ENCODE measurements at places on chromosomes 11 and 22.
A peak's percentile ranks its signal among the peaks of the same experiment; 100 is the strongest.

- DNase-seq: peak; percentile 22
These were observed 19.3 kb downstream of the EIF3F start for GRCh38 chr11:8006349-8006977.

DNA sequence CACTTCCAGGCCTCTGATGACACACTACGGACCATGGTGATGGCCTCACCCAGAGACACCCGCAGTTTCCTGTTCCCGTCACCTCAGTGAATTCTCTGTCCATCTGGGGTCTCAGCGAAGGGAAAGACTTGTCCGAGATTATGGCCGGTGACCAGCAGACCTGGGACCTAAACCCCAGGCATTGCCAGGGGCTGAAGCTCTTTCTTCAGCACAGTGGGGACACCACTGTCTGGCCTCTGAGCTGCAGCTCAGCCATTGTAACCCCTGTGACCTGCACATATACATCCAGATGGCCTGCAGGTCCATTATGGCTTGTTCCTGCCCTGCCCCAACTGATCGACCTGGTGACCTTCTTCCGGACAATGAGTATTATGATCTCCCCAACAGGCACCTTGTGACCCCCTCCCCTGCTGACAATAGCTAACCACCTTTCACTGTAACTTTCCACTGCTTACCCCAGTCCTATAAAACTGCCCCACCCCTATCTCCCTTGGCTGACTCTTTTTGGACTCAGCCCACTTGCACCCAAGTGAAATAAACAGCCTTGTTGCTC lies 22.3 kb downstream of the CBX7 start:
- no peak for DNase-seq

GRCh38 chr11:36264011-36264972 lies 24.9 kb downstream of the COMMD9 start:
- DNase-seq: no peak

DNA sequence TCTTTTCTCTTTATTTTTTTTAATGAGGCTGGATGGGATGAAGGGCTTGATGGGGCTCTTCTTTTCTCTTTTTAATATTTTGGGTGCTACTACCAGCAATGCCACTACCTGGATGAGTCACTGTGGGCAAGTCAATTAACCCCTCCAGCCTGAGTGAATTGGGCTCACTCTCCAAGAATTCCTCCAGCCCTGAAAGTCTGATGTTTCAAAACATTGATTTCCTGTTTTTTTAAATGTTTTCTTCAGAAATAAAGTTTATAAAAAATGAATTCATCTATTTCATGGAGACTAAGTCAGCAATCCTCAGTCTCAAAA lies 812 bp upstream of the OR5A2 start:
- DNase-seq: no peak

GRCh38 chr11:128246810-128247594 lies 340.4 kb downstream of the ETS1 start:
- no peak for DNase-seq

GRCh38 chr11:119029069-119029339 lies 1.7 kb downstream of the SLC37A4 start:
- no peak for DNase-seq

Data from CD4-positive, alpha-beta T cell treated with Interleukin-15 for 1 hour (primary cell).